ENCODE measurements at places on chromosomes 16 and 17.

GRCh38 chr17:50263331-50264262 lies 10.7 kb upstream of the TMEM92 start:
- DNase-seq = no peak

GRCh38 chr17:45976755-45977505 lies 22.1 kb upstream of the STH start:
- no peak for DNase-seq

- peak; percentile 55 for DNase-seq
Measured at GRCh38 chr17:49968405-49969133, 421 bp upstream of the DLX4 start.

DNA sequence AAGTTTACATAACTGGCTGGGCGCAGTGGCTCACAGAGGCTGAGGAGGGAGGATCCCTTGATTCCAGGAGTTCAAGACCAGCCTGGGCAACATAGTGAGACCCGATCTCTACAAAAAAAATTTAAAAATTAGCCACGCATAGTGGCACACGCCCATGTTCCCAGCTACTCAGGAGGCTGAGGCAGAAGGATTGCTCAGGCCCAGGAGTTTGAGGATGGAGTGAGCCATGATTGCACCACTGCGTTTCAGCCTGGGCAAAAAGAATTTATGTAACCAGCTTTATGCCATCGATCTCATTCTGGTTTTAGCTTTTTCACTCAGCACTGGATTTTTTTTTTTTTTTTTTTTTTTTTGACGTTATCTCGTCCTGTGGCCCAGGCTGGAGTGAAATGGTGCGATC lies 9.1 kb upstream of the CD300E start:
- no peak for DNase-seq

GRCh38 chr17:48195910-48196309 lies 88.3 kb downstream of the SNX11 start:
- DNase-seq = no peak

DNA sequence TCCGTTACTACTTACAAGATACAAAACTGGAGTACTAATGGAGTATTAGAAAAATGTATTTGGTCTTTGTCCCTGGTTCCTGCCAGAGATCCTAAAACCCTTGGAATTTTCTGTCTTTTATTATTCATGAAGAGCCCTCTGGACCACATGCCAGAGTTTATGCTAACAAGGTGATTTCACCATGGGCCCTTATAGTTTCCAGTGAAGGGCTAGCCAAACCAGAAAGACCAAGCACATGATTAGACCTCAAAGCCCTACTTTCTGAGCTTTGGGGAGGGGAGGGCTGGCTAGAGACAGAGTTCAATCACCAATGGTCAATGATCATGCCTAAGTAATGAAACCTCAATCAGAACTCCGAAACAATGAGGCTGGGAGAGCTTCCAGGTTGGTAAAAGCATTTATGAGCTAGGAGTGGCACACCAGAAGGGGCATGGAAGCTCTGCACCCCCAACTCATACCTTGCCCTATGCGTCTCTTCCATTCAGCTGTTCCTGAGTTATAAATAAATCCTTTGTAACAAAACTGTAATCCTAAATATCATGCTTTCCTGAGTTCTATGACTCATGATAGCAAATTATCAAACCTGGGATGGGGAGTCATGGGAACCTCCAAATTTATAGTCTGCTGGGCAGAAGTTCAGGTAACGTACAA lies 10.4 kb downstream of the DCUN1D3 start:
- DNase-seq = no peak

- no peak for DNase-seq
Measured at GRCh38 chr17:10276436-10276835, 78.0 kb upstream of the GAS7 start.

DNA sequence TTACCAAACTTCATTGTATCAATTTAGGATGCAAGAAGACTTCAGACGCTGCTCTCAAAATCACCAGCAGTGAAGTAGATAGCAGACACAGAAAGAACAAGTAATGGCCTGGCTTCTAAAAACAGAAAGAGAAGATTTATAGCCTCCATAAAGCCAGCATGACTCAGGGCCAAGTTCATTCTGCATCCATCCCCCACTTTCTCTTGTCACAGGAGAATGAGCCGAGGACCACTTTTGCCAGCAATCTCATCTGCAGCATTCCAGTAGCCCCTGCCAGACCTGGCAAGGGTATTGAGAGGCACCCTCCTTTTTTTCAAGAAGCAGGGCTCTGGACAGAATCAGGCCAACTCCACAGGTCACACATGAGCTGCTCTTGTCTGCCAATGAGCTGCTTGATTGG lies 355.4 kb upstream of the SOX9 start:
- no peak for DNase-seq

DNA sequence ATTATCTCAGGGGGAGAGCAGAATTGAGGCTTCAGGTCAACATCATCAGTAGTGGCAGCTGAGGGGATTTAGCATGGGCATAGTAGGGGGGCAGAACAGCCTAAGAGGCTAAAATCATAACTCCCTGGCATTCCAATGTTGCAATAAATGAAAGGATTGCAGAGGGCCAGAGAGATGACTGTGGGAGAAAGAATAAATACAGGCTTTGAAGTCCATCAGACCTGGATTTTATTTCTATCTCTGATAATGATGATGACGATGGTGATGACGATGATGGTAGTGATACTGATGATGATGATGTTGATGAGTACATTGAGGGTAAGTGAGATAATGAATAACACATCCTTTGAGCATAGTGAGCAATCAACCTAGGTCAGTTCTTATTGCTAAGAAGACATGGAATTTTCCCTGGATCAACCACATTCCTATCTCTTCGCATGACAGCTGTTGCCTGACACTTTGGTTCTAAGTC lies 107.4 kb upstream of the CDH11 start:
- DNase-seq = no peak

- DNase-seq = no peak
Measured at GRCh38 chr16:10616419-10616755, 36.0 kb upstream of the EMP2 start.
